ENCODE measurements at places on chromosomes 3 and 15.

- DNase-seq, result no peak
Observed at GRCh38 chr3:4583416-4583815, 90.3 kb downstream of the ITPR1 start.

DNA sequence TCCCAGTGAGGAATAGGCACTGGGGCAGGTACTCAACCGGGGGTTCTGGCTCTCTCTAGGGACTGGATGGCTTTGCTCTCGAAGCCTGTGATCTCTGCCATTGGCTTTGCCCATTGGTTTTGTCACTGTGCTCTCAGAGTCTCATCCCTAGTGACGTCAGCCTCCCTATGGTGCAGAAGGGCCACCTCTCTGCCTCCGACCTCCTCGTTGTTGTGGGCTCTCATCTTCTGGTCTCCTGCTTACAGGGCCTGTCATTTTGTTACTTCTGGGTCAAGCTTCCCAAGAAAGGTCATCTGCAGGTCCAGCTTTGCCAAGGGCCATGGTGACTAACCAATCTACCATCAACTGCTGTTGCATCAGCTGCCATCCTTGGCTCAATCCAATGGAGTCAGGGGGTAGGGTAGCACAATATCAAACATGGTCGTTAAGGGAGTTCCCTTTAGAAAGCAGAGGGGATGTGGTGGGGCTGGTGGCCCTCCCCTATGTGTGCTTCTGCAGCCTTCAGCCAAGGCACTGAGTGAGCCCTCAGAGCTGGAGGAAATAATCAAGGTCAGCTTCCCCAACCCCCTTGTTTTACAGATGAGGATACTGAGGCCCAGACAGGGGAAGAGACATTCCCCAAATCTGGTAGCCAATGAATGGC is 13.4 kb upstream of the RAD18 start:
- no peak for DNase-seq

GRCh38 chr3:96959901-96960641 is 145.7 kb downstream of the EPHA6 start:
- DNase-seq, result no peak

- no peak for DNase-seq
Observed at GRCh38 chr3:179716811-179717210, 64.0 kb downstream of the USP13 start.

DNA sequence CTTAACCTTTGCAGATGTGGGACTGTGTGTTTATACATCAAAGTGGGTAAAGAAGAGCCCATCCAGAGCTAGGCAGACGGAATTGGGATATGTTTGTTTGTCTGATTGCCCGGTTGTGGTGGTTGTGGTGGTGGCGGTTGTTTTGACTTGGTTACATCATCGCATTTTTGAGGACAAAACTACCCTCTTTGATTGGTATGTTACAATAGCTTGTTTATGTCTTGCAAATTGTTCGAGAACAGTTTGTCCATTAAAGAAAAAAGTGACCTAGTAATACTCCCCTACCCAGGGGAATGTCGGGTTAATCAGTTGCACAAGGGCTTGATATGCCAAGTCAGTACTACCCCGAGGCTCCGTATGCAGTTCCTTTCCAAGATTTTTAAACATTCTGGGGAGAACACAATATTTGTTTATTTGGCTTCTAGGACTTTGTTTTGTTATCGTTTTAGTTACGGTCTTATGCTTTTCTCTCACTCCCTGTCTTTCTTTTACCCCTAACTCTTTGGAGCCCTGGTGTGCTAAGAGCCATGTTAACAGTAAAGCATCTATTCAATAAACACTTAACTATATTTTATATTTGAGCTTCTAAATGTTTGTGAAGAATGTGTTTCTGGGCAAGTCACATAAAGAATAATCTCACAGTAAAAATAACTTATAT is 315.4 kb downstream of the LPP start:
- no peak for DNase-seq

- no peak for DNase-seq
Observed at GRCh38 chr15:58701376-58701775, 48.1 kb downstream of the ADAM10 start.

GRCh38 chr3:177541541-177541940 is 344.3 kb upstream of the TBL1XR1 start:
- DNase-seq, result no peak

DNA sequence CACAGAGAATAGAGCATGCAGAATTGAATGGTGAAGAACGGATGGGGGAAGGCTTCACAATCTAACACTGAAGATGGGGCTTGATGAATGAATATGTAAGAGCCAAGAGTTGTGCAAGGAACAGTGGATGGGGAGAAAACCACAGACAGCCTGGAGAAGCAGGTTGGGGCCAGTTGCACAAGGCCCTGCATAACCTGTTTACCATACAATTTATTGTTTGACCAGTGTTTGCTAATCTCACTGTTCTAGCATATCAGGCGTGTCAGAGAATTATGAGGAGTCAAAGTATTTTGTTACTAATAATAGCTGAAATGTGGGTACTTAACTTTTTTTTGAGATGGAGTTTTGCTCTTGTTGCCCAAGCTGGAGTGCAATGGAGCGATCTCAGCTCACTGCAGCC is 36.4 kb downstream of the LINS1 start:
- DNase-seq, result no peak

GRCh38 chr3:71599416-71599815 is 15.9 kb upstream of the FOXP1 start:
- DNase-seq, result no peak

GRCh38 chr3:155835341-155836071 is 18.7 kb downstream of the SLC33A1 start:
- DNase-seq, result no peak

- DNase-seq, result no peak
Observed at GRCh38 chr3:101340591-101340990, 20.2 kb upstream of the IMPG2 start.

DNA sequence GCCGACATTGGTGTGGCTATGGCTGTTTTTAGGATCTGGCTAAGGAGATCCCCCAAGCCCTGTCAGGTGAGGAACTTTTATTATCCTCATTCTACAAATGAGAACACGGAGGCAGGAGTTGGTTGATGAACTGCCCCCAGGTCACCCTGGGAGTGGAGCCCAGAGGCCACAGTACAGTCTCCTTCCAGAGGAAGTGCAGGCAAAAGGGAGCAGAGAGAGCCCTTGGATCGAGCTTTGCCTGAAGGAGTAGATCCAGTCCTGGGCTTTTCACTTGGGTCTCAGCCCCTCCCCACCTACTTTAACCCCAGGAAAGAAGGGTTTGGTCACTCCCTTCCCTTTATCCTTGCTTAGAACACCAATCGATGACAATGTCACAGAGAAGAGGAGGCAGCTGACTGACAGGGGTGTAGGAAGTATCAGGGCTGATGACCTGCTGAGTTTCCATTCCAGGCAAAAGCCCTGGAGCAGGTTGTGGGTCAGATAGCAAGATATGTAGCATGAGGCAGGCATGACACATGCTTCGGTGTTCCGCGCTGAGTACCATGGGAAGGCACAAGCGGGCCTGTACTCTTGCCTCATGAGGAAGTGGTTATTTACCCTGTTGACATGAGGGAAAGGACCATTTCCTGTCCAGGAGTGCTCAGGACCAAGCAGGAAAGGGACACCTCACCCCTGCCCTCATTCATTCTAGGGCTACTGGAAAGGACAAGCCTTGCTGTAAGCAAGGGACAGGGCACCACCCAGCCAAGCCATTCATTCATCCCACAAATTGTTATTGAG is 5.8 kb upstream of the PLA2G4D start:
- DNase-seq, result no peak

DNA sequence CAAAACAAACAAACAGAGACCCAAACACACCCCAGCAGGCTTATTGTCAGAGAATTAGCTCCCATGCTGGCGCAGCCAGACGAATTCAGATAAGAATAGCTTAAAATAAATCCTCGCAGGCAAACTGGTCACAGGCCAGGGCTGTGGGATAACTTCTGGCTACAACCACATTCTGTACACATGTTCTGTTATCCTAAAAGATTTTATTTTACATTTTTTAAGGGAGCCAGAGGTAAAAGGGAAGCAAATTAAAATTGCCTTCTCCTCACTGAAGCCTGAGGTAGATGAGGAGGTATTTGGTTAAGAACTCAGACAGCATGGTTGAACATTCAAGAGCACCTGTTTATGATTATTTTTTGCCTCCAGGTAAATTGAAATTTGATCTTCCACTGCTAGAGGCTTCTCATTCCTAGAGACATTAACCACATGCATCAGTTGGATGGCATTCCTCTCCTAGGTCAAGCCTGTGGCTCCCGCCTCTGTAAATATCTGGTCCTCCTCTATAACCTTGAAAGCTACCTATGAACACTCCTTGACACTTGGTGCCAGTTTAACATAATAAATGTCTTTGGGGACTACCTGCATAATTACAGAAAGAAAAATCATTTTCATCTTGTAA is 190.3 kb downstream of the SATB1 start:
- DNase-seq, result no peak

GRCh38 chr3:55406696-55407425 is 80.2 kb downstream of the WNT5A start:
- DNase-seq, result no peak

DNA sequence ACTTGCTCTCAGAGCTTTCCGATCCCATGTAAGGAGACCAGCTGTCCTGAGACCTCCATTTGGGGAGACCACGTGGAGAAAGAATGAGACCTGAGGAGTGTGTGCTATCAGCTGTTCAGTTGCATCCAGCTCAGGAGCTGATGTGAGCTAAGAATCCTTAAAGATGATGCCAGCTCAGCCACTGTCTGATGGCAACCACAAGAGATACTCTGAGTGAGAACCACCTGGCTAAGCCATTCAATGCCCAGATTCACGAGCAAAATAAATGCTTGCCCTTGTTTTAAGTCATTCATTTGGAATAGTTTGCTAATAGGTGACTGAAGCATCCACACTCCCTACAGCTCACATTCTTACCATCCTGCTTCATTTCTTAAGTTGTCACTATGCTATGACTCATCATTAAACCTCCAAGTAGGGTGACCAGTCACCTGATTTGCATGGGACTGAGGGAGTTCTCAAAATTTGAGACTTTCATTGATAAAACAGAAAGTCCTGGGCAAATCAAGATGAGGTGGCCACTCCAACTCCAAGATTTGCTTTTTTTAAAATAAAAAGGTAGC is 56.4 kb downstream of the SPTSSB start:
- no peak for DNase-seq

GRCh38 chr3:45023675-45024074 is 2.4 kb upstream of the CLEC3B start:
- DNase-seq, result no peak

DNA sequence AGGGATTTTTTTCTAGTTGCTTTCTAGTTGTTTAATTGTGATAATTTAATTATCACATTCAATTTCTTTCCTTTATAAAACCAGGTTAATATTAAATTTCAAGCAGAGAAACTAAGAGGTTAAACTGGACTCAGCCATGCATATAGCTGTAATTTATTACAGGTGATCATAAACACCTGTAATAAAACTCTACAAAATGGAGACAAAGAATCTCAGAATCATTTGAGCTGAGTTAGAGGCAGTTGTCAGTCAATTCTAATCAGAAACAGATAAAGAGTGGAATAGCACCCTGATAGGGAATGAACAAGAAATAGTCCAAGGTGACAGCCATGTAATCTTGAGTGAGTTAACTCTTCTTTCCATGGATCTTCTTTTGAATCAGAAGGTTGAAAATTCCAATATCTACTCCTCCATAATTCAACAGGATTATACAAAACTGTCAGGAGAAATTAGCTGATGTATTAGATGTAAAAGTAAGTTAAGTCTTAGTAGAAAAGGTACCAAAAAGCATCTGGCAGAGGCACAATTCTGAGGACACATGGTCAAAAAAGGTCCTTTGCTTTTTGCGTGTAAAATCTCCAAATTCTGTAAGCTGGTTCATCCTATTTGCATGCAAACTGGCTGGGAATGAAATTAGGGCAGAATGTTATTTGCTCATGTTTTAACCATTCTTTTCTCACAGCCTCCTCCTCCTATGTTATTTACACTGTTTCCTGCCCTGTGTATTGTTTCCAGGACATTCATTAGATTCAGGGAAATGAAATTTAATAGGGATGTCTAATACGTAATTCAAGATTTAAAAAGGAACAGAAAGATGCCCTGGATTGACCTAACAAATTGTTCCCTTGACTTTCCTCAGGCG is 39.4 kb upstream of the B3GNT5 start:
- DNase-seq, result no peak

- no peak for DNase-seq
Observed at GRCh38 chr3:150411106-150411460, 3.0 kb downstream of the TSC22D2 start.

All from NCI-H2107 (cell line).